ENCODE measurements at places on chromosomes 16 and 17.

GRCh38 chr17:72692676-72693075 lies 399.8 kb downstream of the SLC39A11 start:
- no peak for DNase-seq

- peak; percentile 51 for DNase-seq
These were observed 98.4 kb downstream of the XYLT1 start for GRCh38 chr16:17372386-17372785.

GRCh38 chr16:68223072-68223471 lies 12.9 kb downstream of the ESRP2 start:
- DNase-seq: no peak

DNA sequence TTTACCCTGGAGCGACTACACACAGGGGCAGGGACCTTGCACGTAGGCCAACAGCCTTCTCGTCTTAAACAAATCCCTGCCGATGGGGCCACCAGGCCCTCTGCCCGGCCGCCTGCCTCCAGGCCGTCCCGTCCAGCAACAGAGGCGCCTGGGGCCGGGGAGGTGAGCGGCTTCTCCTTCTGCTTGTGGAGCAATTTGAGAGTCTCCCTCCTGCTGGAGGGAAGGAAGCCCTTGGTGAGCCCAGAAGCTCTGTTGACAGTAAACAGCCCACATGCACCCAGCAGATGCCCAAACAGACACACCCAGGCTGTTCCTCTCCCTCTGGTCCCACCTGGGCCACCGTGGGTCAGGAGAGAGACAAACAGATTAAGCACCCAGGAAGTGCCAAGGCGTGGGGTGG lies 8.1 kb downstream of the SLC43A2 start:
- no peak for DNase-seq

- no peak for DNase-seq
These were observed 9.2 kb downstream of the AXIN2 start for GRCh38 chr17:65552214-65552613.
